ENCODE measurements at places on chromosomes 12 and 14. TPM values are rescaled to one million over a fixed set of nuclear protein-coding genes. Genes with fewer than 3 reads are reported as not detected.

- DNase-seq, result no peak
Observed at GRCh38 chr12:106291342-106291741, 11.2 kb upstream of the TCP11L2 start.

- DNase-seq, result peak; percentile 78
Observed at GRCh38 chr12:48183091-48183875, at the start of gene CCDC184. Gene CCDC184, plus strand, starts transcription at chr12:48183644. Its CDS starts 479 bp downstream, at chr12:48184123.

- DNase-seq, result no peak
Observed at GRCh38 chr12:47152095-47152494, 72.3 kb upstream of the AMIGO2 start.

DNA sequence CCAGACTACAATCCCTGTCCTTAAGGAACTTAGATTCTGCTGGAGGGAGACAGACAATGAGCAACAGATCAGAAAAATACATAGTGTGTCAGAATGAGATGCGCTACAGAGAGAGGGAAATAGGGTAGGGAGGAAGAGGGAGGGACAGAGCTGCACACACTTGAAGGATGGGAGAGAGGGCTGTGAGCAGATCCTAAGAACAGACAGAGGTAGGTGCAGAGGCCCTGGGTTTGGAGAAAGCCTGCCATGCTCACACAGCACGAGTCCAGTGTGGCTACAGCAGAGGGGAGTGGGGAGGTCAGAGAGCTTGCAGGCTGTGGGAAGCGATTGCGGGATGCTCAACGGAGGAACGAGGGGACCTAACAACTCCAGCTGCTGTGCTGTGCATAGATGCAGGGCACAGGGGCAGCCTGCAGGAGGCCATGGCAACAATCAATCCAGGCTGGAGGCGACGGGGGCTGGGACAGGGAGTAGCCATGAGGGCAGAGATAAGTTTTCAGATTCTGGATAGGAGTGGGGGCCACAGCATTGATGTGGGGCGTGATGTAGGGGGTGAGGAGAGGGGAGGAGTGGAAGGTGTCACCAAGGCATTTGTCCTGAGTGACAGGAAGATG is 20.7 kb downstream of the FAIM2 start:
- DNase-seq, result no peak

- no peak for DNase-seq
Observed at GRCh38 chr12:31431721-31432240, 105.8 kb upstream of the SINHCAF start.

The NELL2 gene
- total RNA-seq, result 35.8 TPM

The NUDT4 gene
- total RNA-seq, result 58.7 TPM

DNA sequence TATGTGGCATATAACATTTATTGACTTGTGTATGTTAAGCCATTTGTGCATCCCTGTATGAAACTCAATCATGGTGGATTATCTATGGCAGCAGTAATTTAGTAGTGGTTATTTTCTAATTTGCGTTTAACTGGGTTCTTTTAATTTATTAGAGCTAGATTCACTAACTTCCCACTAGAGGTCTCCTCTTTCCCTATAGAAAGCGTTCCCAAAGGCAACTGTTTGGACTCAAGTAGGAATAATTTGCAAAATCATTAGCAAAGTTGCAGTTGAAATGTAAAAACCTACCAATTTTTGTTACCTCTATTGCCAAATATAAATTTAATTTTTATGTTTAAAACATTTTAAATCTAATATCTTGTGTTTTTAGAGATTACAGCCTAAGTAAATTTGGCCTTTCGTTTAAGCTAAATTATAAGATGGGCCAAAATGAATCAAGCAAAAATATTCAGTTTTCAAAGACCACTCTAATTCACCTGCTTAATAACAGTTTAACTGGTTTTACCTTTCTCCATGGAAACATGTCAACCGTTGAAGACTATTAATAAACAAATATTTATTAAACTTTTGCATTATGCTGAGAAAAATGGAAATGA is 6.0 kb downstream of the DMAC2L start:
- no peak for DNase-seq

All from activated CD4-positive, alpha-beta T cell treated with anti-CD3 and anti-CD28 coated beads for 36 hours (primary cell).